NAMALWA (cell line): ENCODE measurements at places on chromosomes 6 and 20.

GRCh38 chr6:150765067-150765764 lies 100.3 kb upstream of the MTHFD1L start:
- DNase-seq: peak; percentile 72

DNA sequence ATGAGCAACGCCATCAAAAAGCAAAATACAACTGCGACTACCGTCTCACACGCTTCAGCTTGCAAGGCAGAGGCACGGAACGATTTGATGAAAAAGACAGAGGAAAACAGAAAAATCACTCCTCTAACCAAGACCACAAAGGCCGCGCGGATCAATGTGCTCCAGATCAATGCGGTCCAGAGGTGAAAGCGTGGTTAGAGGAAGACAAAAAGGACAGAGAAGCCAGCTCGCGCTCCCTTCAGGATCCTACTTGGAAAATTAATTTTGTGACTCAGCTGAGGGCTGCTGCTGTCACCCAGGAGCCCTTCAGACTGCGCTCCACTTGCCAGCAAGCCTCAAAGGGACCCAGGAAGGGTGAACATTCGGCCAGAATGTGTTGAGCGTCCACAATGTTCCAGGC lies 140.2 kb upstream of the RPS6KA2 start:
- DNase-seq: no peak

- DNase-seq: no peak
These were observed 71.0 kb upstream of the SUPT3H start for GRCh38 chr6:45448417-45449389.

DNA sequence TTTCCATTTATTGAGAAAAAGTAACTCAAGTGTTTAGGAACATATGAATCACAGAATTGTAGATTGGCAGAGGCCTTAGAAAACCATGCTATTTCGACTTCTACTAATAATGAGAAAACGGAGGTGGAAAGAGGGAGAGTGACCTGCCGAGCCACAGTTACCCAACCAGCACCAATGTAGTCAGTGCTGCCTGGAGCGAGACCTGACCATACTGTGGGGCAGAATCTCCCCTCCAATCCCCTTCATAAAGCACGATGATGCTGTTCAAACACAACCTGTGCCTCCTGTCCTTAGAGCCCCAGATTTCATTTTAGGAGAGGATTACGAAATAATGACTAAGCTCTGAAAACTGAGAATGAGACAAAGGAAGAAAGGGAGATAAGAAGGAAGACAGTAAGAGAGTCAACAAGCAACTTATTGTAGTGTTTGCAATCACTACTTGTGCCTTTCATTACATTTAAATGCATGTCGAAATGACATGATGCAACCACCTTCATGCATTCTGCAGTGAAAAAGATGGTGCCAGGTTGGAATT lies 70.6 kb downstream of the ATXN1 start:
- no peak for DNase-seq

DNA sequence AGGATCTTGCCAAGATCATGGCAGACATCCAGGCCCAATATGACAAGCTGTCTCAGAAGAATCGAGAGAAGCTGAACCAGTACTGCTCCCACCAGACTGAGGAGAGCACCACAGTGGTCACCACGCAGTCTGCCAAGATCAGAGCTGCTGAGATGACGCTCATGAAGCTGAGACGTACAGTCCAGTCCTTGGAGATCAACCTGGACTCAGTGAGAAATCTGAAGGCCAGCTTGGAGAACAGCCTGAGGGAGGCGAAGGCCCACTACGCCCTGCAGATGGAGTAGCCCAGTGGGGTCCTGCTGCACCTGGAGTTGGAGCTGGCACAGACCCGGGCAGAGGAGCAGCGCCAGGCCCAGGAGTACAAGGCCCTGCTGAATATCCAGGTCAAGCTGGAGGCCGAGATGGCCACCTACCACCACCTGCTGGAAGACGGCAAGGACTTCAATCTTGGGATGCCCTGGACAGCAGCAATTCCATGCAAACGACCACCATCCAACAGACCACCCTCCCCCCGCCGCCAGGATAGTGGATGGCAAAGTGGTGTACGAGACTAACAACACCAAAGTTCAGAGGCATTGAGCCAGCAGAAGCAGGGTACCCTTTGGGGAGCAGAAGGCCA lies 44.7 kb upstream of the GRM4 start:
- DNase-seq: no peak

DNA sequence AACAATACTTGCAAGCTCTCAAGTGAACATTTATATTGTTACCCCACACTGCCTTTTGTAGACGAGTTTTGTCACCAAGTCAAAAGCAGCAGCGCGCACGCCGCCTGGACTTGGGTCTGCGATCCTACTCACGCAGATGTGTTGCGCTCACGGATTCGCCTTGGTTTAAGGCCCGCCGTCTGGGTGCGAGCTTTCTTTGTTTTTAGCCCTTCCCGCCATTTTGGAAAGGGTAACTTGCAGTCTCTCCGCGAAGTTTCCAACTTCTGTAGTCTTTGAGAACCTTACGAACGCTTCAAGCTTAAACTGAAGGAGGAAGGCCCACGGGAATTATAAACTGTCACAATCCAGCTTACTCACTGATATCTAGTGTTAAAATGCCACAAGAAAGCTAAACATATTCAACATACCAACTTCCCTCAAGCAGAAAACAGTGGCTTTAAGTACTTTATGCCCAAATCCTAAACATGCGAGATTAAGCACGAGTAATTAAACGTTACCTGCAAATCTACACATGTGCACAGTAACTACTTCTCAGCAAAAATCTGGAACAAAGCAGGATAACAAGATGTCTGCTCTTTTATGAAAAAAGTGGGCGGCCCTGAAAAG lies 80.4 kb upstream of the BTN3A2 start:
- peak; percentile 86 for DNase-seq

DNA sequence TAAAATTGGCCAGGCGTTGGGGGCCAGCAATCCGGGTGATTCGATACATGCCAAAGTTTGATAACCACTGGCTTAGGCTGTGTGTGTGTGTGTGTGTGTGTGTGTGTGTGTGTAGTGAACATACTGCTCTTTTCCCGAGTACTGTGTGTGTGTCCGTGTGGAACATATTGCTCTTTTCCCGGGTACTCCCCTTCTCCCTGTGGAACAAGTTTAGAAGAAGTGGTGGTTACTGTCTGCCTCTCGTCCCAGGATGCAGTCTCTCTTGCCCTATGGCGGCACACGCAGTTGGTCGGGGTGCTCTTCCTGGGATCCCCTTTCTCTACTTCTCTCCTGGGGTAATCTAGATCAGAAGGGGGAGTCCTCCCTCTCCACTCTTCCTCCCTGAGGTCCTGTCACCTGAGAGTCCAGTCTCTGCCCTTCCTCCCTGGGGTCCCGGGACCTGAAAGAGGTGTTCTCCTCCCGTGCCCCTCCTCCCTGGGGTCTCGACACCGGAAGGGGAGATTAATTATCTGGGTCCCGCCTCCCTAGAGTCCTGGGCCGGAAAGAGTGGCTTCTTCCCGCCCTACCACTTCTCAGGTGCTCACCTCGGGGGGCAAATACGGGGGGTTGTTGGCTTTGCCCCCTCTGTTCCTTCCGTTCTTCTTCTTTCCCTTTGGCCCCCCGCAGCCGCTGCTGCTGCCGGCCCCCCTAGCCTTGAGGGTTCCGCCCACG lies 516 bp downstream of the GTPBP2 start:
- peak; percentile 79 for DNase-seq

- peak; percentile 80 for DNase-seq
These were observed 2.8 kb downstream of the SOX4 start for GRCh38 chr6:21596145-21596948.

DNA sequence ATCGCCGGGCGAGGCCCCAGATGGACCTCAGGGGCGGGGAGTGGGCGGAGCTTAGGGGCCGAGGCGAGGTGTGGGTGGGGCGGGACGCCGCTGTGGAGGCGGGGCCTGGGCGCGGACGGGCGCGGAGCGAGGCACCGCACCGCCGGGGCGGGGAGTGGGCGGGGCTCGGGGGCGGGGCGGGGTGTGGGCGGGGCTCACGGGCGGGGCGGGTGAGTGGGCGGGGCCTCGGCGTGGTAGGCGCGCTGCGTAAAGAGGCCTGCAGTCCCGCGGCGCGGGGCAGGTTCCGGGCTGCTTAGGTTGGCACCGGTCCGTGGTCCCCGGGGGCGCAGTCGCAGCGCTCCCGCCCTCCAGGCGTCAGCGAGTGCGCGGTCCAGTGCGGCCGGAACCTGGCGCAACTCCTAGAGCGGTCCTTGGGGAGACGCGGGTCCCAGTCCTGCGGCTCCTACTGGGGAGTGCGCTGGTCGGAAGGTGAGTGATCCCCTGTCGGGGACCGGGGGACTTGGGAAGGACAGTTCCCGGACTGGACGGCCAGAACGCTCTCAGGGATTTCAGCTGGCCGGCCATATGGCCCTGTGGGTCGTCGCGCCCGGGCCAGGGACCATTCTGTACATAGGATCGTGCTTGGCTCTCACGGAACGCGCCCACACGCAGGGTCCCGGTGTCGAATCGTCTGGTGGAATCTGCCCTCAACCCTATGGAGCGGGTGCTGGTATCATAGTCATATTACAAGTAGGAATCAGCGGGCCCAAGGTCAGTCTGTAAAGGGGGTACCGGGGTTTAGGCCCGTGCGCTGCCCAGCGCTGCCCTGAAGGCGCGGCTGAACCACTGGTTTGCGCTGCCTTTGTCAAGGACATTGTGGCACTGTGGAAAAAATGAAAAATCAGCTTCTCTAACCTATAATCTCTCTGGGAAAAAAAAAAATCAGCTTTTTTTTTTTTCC lies at the start of gene NQO2:
Gene NQO2, plus strand, starts transcription at position 277 of the 940 bp plus-strand sequence. CDS start 6,659 bp downstream, outside the sequence.
- DNase-seq: peak; percentile 83

DNA sequence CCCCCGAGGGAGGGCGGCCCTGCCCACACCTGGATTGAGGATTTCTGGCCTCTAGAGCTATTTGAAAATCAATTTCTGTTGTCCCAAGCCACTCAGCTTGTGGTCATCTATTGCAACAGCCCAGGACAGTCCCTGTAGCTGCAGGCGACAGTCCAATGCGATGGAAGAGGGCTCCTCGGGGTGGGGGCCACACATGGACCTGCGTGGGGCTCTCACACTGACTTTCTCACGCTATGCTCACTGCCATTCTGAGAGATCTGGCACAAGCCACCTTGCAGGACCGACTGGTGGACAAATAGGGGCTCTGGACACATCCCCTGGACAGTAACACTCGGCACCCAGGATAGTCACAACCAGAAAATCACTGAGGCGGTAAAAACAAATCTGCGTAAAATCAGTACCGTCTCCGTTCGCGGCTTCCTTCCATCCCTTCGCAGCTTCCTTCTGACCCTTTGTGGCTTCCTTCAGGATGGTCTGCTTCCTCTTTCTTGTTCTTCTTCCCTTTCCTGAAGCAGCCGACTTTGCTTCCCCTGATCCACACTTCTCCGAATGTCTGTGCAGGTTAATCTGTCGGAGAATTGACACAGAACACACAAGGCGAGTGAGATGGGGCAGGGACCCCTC lies 21.8 kb downstream of the CTCFL start:
- no peak for DNase-seq

- DNase-seq: peak; percentile 64
These were observed 126.4 kb downstream of the MMUT start for GRCh38 chr6:49336514-49337131.

- no peak for DNase-seq
These were observed 43.6 kb upstream of the BHLHE23 start for GRCh38 chr20:63050406-63050805.

GRCh38 chr20:1926237-1926636 lies 31.0 kb downstream of the SIRPA start:
- no peak for DNase-seq

GRCh38 chr6:127403636-127404035 lies 55.6 kb downstream of the KIAA0408 start:
- no peak for DNase-seq
